GM20000 (cell line): ENCODE measurements at places on chromosomes 2 and 18.

GRCh38 chr2:24047703-24048033 is 477 bp upstream of the WDCP start:
- DNase-seq: no peak

DNA sequence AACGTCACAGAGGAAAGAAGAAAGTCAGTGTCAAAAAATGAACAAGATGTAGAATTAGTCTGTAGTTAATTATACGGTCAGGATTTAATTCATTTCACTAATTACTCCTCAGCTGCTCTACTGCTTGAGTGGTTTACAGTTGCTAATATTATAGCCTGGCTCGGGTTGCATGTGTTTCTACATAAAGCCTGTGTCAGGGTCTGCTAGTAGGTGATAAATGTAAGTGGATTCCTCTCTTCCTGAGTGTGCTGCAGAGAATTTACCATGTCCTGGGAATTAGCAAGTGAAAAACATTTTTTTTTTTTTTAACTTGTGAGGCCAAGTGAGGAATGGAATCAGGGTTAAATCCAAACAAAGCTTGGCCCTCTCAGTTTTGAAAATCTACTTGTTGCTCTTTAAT is 622.6 kb downstream of the EPHA4 start:
- DNase-seq: no peak

GRCh38 chr2:133553838-133554408 is 14.3 kb downstream of the NCKAP5 start:
- DNase-seq: no peak

GRCh38 chr18:62323483-62324180 is 1.5 kb upstream of the TNFRSF11A start:
- no peak for DNase-seq

- no peak for DNase-seq
Measured at GRCh38 chr2:203886661-203887151, 19.1 kb downstream of the CTLA4 start.

- no peak for DNase-seq
Measured at GRCh38 chr2:211358504-211358903, 802.1 kb downstream of the CPS1 start.

DNA sequence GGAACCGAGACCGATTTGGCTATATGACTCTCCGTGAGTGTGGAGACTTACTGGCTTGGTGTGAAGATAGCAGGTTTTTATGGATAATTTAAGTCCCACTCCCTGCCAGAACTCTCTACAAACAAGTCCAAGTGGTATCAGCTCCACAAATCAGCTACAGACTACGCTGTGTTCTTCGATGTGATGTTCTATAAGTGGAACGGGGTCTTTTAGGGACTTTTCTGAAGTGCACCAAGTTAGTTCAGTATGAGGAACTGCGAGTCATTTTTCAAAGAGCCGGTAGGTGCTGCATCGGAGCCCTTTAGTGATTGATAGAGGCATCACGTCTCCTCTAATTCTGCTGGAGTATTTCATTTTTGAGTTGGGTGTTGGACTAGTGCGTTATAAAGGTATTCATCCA is 107.1 kb downstream of the TSHZ1 start:
- peak; percentile 22 for DNase-seq
